ENCODE measurements at places on chromosomes 1 and 21. TPM values are rescaled to one million over a fixed set of nuclear protein-coding genes. Genes with fewer than 3 reads are reported as not detected.

The U2AF1 gene
- 27.4 TPM for total RNA-seq

The PDC gene
- not detected for total RNA-seq

The C4BPA gene
- not detected for total RNA-seq

The AMPD1 gene
- total RNA-seq, result not detected

The AMY1B gene
- total RNA-seq, result not detected

The OR2T29 gene
- total RNA-seq, result not detected

The OR2L2 gene
- not detected for total RNA-seq

The SLC37A1 gene
- total RNA-seq, result 0.65 TPM

The TCHHL1 gene
- not detected for total RNA-seq

The MEX3A gene
- 0.65 TPM for total RNA-seq

The FCN3 gene
- total RNA-seq, result not detected

The SLFNL1 gene
- total RNA-seq, result 0.65 TPM

The GFI1 gene
- under 0.01 TPM for total RNA-seq

The TGFBR3 gene
- 228 TPM for total RNA-seq

The VAV3 gene
- total RNA-seq, result 4.2 TPM

The FAM110D gene
- not detected for total RNA-seq

The WDR64 gene
- total RNA-seq, result not detected

The S100A11 gene
- total RNA-seq, result 138 TPM

The FMN2 gene
- total RNA-seq, result 12.8 TPM

The GLRX2 gene
- total RNA-seq, result 6.0 TPM

The UBE2J2 gene
- 41.2 TPM for total RNA-seq

The CRP gene
- total RNA-seq, result not detected

The KCNN3 gene
- total RNA-seq, result not detected

The FMO2 gene
- total RNA-seq, result 6.2 TPM

The UMODL1 gene
- total RNA-seq, result under 0.01 TPM

The TMEM52 gene
- 0.65 TPM for total RNA-seq

The OR6P1 gene
- not detected for total RNA-seq

The KIF17 gene
- 0.61 TPM for total RNA-seq

The MARK1 gene
- total RNA-seq, result 3.5 TPM

The NR1I3 gene
- not detected for total RNA-seq

The MMEL1 gene
- not detected for total RNA-seq

The APOBEC4 gene
- not detected for total RNA-seq

The B3GALT2 gene
- total RNA-seq, result 8.3 TPM

The LCE1C gene
- total RNA-seq, result not detected

The SETDB1 gene
- 40.8 TPM for total RNA-seq

The PLA2G2C gene
- total RNA-seq, result not detected

The NUDT4B gene
- 51.4 TPM for total RNA-seq

The COL11A1 gene
- total RNA-seq, result 264 TPM

The ERICH3 gene
- not detected for total RNA-seq

The TLCD4 gene
- total RNA-seq, result 0.81 TPM

The TAS1R1 gene
- 0.49 TPM for total RNA-seq

The CHI3L2 gene
- total RNA-seq, result not detected

The SHCBP1L gene
- not detected for total RNA-seq

The TRIM45 gene
- 1.2 TPM for total RNA-seq

The CELA3B gene
- total RNA-seq, result not detected

The BARHL2 gene
- not detected for total RNA-seq

The ATP1A4 gene
- total RNA-seq, result not detected

The ADAMTSL4 gene
- 12.3 TPM for total RNA-seq

The KLHDC9 gene
- total RNA-seq, result 2.2 TPM

The FCRL1 gene
- total RNA-seq, result not detected
